ENCODE measurements at places on chromosomes 3 and 15.

GRCh38 chr15:77584201-77584600, 48.5 kb downstream of the LINGO1 start:
- DNase-seq: no peak

GRCh38 chr3:169147238-169148008, 516.1 kb downstream of the MECOM start:
- peak; percentile 57 for DNase-seq

- peak; percentile 17 for DNase-seq
Observed at GRCh38 chr3:177930771-177931170, 605.5 kb upstream of the KCNMB2 start.

DNA sequence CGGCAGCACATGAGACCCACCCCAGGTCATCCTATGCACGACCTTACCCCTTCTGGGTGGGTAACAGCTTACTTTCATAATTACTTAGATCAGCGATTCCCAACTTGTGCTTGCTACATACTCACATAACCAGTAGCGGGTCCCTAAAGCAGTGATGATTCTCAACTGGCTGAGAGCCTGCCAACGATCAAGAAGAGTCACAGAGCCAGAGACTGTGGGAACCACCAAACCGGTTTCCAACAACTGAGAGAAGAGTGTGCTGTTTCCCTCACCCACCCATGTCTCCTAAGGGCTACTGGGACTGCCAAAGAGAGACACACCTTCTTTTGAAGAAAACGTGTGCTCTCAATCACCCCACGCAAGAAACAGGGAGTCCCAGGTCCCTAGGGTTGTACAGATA, 12.0 kb upstream of the XXYLT1 start:
- DNase-seq: no peak

DNA sequence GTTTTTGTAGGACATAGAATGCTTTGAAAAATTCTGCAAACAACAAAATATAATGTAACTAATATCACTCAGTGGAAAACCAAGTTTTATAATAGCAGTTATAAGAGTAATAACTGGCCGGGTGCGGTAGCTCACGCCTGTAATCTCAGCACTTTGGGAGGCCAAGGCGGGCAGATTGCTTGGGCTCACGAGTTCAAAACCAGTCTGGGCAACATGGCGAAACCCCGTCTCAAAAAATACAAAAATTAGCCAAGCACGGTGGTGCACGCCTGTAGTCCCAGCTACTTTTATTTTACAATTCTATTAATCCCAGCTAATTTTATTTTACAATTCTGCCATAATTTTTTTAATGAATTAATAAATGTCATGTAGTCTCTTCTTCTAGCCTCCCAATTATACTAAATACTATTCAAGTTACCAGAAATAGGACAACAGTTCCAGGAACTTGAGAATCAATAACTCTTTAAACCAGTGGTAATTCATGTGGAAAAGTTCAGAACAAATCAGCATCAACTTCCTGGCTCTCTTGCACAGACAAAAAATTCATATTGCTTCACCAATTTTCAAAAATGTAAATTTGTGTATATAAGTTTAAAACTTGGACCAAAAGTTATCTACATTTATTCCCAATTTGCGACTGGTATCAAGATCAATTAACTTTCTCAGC, 2.2 kb downstream of the DENND4A start:
- no peak for DNase-seq

GRCh38 chr3:74591342-74591741, 23.1 kb downstream of the CNTN3 start:
- DNase-seq: no peak

DNA sequence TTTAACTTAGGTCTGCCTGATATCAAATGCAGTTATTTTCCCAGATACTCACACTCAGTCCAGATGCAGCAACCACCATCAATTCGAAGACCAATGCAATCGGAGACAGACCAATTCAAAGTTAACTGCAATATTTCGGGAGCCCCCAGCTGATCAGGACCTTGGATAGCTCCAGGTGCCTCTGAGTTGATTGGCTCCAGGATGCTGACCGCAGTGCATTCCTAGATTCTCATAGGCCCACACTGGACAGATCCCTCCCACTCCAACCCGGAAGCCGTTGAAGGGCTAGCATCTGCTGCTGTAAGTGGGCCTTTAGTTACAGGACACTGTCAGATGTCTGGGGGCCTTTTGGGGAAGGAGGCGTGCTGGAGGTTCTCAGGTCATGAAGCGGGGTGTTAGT, 89.5 kb upstream of the ATP2B2 start:
- DNase-seq: peak; percentile 37

DNA sequence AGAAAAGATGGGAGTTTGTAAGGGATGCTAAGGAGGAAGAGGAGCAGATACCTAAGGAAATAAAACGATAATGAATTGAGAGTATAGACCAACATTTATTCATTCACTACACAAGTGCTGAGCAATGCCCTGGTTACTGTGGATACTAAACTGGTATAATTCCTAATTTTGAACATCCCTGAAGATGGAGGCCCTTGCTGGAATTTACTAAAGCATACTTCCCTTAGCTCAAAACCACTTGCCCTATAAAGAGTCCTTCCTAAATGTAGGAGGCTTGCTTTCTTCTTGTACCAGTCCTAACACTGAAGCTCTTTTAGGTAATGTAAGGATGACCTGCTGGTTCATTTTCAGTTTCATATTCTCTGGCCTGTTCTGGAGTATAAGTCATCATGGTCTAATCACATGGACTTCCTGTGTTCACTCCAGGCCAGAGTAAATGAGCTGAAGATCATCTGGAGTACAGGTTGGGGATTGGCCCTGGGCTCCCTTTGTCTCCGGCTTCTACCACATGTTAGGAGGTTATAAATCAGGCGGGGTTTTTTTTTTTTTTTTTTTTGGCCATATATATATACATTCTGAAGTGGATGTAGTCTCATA, 40.1 kb upstream of the MTMR10 start:
- peak; percentile 57 for DNase-seq

GRCh38 chr3:108322352-108322751, 26.0 kb downstream of the HHLA2 start:
- DNase-seq: no peak

Measured in AG10803 (cell line).